Activated T-helper 2 cell treated with anti-CD3 and anti-CD28 coated beads, Interferon-gamma antibody, Interleukin-2, Interleukin-4, amounts not matched to agents 10 μg/mL and 5 μg/mL and 100 μg/mL, durations not matched to agents 14 hours and 24 hours and 36 hours (primary cell): ENCODE measurements at places on chromosomes 5 and 9. TPM values are rescaled to one million over a fixed set of nuclear protein-coding genes. Genes with fewer than 3 reads are reported as not detected.

FUT7 gene
- 0.21 TPM in 1 of 2 replicates, not detected in the other for total RNA-seq

TAF1L gene
- total RNA-seq: not detected in 2 replicates

GEMIN5 gene
- 33.9 and 36.7 TPM in 2 replicates for total RNA-seq

GRHPR gene
- 75.4 and 77.4 TPM in 2 replicates for total RNA-seq

MARCHF3 gene
- total RNA-seq: 1.9 and 2.1 TPM in 2 replicates

GABRA1 gene
- total RNA-seq: not detected in 2 replicates

RASGRF2 gene
- 16.1 and 19.4 TPM in 2 replicates for total RNA-seq

PLPP1 gene
- 49.6 and 52.1 TPM in 2 replicates for total RNA-seq

CERT1 gene
- 38.6 and 43.7 TPM in 2 replicates for total RNA-seq

PRUNE2 gene
- 0.27 and 0.53 TPM in 2 replicates for total RNA-seq

SLC46A2 gene
- not detected in 2 replicates for total RNA-seq

GPR151 gene
- not detected in 2 replicates for total RNA-seq

NUTM2G gene
- not detected in 2 replicates for total RNA-seq

CCNB1 gene
- 152 and 164 TPM in 2 replicates for total RNA-seq

ZNF782 gene
- total RNA-seq: 4.5 and 4.7 TPM in 2 replicates

SLC34A1 gene
- not detected in 2 replicates for total RNA-seq

PCDHAC2 gene
- total RNA-seq: not detected in 2 replicates

PCDHGB1 gene
- 0.16 and 0.48 TPM in 2 replicates for total RNA-seq

CCL21 gene
- total RNA-seq: not detected in 2 replicates

TPRN gene
- 16.4 and 18.2 TPM in 2 replicates for total RNA-seq

POLE3 gene
- 71.0 and 73.8 TPM in 2 replicates for total RNA-seq

SLC2A8 gene
- 9.8 and 10.7 TPM in 2 replicates for total RNA-seq

SCGB3A2 gene
- total RNA-seq: not detected in 2 replicates

C9orf50 gene
- total RNA-seq: not detected in 2 replicates

LRRC26 gene
- 0.21 and 0.34 TPM in 2 replicates for total RNA-seq

C9 gene
- total RNA-seq: not detected in 2 replicates

LCP2 gene
- total RNA-seq: 239 and 254 TPM in 2 replicates

GDA gene
- 0.07 TPM in 1 of 2 replicates, not detected in the other for total RNA-seq

MARVELD2 gene
- total RNA-seq: 0.14 and 0.16 TPM in 2 replicates

CER1 gene
- total RNA-seq: not detected in 2 replicates
